ENCODE measurements at places on chromosomes 6 and 20.
A peak's percentile ranks its signal among the peaks of the same experiment; 100 is the strongest.

DNA sequence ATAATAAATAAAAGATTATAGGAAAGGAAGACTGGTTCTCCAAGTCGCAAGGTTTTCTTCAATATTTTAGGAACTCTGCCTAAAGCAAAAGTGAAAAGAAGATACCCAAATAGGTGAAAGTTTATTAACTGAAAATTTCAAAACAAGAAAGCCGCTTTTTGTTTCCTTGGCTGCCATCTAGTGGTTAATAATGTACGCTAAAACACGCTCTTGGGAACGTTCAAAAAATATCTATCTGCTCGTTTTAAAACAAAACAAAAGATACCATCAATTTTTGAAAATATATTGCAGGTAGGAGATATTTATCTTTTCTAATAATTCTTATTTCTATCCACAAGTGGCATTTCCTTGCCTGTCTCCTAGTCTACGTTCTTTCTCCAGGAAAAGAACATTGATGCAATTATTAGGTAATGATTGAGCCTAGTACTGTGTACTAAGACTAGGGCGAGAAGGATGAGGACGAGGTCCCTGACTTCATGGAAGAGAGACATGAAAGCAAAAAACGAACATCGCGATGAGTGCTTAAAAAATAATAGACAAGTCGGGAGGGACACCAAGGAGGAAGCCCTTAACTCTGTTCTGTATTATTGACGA, 97.2 kb downstream of the SPTLC3 start:
- no peak for DNase-seq

DNA sequence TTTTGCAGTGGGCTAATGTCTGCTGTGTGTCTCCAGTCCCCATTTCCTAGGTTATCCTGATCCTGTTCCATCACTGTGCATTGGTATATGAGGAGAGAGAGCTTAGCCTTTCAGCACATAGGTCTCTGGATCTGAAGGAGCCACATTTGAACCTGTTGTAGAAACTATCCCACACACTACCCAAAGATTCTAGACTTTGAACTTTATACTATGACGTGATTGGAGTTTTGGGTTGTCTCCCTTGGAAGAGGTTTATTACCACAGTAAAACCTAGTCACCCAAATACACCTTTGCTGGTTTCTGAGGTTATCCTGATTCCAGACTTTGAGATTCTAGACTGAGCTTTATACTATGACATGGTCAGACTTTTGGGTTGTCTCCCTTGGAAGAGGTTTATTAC, 8.0 kb upstream of the OSTM1 start:
- no peak for DNase-seq

DNA sequence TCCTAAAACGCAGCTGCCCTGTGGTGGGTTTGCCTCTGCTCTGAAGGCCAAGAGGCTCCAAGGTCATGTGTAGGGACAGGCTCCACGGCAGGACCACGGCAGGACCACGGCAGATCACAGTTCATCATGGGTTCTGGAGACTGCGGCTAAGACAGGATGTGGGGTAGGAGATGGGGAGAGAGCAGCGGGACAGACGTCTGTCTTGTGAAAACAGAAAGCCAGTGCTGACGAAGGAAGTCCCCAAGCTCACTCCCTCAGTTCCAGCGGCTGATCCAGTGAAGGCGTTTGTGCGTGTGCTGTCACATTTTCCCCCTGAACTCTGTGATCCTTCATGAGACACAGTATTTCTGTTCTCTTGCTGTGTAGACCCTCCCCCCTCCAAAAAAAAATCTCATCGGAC, 67.9 kb upstream of the PTGIS start:
- no peak for DNase-seq

- no peak for DNase-seq
These were observed 421.0 kb downstream of the TENT5A start for GRCh38 chr6:81331526-81331925.

DNA sequence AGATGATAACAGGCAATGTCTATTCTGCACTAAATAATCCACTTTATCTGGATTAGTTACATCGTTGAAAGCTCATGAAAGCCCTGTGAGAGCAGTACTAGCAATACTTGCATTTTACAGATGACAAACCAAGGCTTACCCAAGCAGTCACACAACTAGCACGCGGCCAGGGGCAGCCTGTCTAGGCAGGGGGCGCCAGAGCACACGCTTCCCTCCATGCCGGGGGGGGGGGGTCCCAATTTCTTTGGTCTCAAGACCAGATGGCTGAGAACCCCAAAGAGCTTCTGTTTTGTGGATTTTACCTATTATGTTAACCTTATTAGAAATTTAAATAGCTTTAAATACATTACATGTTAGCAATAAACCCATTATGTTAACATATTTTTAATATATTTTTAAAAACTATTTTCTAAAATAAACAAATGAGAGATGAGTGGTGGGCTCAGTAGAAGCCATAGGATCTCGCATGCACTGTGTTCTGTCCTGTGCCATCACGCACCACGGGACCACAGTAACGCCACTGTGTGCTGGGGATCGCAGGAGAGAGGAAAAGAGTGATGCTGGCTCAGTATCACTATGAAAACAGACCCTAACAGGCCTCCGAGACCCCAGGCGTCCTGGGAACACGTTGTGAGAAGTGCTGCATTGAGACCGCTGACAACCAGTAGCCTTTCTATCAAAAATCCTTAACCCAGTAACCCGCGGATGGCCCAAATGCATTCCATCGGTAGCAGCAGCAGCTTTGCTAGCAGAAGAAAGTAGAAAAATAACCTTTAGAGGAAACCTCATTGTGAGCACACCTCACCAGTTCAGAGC, 5.3 kb upstream of the PRR18 start:
- no peak for DNase-seq

DNA sequence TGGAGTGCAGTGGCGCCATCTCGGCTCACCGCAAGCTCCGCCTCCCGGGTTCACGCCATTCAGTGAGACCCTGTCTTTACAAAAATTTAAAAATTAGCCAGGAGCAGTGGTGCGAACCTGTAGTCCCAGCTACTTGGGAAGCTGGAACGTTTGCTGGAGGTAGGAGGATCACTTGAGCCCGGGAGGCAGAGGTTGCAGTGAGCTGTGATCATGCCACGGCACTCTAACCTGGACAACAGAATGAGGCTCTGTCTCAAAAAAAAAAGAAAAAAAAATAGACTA, 5.7 kb upstream of the PARD6B start:
- DNase-seq: no peak

DNA sequence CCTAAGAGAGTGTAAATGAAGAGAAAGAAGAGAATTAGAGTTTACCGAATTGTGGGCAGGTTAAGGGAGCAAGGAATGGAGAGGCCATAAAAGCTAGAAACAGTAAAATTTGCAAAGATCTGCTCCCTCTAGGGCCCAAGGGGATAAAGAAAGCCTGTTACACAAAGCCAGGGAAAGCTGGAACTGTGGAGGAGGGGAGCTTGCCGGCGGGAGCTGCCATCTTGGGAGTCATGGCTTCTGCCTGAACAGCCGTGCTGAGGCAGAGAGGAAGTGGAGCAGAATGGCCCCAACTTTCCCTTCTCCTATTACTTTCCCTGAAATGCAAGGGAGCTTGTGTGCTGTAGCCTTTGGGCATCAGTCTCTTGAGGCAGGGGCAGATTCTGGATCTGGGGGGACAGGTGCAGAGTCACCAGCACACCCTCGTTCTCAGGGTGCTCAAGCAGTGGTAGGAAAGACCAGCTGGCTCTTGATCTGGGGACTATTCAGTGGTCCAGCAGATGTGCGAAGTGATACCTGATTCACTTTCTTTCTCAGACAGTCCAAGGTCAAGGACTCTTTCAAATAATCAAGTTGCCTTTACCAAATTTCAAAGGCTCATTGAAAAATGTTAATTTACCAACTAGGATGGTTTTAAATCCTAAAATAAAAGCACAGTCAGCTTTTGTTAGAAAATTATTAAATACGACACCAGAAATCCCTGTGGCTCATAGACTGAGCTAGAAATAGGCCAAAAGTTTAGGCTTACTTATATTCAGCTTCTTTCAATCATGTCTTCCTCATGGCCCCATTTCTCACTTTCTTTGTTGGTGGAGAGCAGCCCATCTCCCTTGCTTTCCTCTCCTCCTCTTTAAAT, 25.7 kb downstream of the LAMA4 start:
- no peak for DNase-seq

GRCh38 chr6:167255918-167256553, 35.1 kb upstream of the UNC93A start:
- DNase-seq: no peak

DNA sequence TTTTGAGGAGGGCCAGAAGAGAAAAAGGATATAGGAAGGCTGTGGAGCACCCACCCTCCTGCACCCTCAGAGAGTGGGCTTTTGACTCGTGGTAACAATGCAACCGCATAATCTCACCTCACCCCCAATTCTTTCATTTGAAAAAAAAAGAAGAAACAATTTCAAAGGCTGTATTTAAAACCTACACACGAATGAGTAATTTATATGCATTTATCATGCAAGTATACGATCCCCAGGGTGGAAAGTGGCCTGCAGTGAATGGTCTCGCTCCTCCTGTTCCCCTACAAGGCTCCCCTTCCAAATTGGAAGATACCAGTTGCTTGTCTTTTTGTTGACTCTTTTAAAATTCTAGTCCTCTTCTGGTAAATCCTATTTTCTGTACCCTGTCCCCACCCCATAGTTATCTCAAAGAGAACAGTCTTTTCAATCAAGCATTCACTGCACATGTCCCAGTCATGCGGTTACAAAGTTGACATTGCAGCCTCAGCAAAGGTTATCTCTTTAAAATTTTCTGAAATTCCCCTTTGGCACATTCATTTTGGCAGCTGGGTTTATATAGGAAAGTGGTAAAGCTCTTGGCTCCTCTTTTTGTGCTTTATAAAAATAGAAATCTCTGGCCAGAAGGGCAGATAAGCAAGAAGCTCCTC, 110.6 kb downstream of the ARID1B start:
- DNase-seq: no peak

GRCh38 chr6:169266746-169267591, 13.3 kb upstream of the THBS2 start:
- DNase-seq: no peak

- DNase-seq: peak; percentile 5
These were observed 9.4 kb upstream of the GATA5 start for GRCh38 chr20:62485062-62485700.

GRCh38 chr6:51893366-51893765, 194.0 kb downstream of the PKHD1 start:
- peak; percentile 54 for DNase-seq

DNA sequence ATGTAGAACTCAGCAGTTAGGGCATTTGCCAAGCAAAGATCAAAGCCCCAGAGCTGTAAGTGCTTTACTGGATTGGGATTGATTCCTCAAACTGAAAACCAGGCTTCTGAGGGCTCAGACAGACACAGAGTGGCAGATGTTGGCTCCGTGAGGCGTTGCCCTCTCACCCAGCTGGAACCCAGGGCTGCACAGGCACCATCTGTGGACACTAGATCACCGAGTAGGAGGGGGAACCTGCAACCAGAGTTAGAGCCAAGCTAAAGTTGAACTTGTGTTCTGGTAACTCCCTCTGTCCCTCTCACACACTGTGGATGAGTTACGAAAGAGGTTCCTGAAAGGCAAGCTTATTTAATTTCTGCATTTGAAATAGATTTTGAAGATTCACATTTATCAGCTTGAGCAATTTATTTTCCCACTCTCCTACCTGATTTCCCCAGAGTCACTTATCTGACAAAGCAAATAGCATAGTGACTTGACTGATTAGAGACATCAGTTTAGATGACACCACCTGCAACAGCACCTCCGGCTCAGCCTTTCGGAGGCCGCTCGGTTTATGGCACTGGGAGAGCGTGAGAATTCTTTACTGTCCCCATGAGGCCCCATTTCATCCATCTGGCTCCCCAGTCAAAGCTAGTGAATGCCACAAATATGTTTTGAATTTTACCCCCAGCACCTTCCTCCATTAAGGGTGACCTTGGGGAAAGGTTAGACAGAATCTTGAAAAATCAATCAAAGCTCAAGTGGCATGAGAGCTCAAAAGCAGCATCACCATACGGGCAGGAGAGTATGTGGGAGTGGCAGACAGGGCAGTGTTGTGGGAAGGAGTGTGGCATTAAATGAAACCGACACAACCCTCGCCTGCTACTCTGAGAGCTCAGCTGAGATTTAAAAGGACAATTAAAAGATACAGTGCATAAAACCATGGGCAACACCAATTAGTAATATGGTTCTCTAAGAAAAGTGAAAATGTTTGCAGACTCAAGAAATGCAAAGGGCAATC, 48.5 kb downstream of the RPF2 start:
- DNase-seq: no peak

- DNase-seq: no peak
These were observed 18.1 kb upstream of the CALHM6 start for GRCh38 chr6:116443105-116443504.

DNA sequence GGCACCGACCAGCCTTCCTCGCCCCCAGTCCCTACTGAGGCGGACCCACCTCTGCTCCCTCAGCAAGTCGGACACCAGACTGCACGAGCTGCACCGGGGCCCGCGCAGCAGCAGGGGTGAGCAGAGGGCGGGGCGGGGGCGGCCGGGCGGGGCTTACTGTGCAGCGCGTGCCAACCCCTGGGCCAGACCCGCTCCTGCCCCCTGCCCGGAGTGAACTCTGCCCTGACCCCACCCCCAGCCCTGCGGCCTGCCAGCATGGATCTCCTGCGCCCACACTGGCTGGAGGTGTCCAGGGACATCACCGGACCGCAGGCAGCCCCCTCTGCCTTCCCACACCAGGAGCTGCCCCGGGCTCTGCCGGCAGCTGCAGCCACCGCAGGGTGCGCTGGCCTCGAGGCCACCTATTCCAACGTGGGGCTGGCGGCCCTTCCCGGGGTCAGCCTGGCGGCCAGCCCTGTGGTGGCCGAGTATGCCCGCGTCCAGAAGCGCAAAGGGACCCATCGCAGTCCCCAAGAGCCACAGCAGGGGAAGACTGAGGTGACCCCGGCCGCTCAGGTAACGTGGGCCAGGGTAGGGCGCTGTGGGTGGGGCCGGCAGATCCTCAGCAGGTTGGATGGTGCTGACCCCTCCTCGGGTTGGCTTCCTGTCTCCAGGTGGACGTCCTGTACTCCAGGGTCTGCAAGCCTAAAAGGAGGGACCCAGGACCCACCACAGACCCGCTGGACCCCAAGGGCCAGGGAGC, 1.5 kb upstream of the SLC2A4RG start:
- DNase-seq: no peak

DNA sequence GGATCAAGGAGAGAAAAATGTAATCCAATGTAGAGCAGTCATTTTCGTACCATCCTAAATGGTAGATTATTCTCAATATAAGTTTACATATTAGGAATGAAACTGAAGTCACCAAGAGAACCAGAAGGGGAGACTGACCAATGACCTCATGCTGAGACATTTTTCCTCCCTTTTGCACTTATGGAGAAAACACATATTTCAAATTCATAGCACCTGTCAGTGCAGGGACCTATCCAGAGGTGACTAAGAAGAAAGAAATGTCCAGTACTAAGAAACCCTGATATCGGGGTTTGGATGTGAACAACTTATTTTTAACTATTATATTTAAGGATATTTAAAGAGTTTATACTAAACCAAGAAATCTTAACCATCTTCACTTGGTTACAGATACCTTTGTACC, 16.6 kb upstream of the LYRM2 start:
- DNase-seq: no peak

GRCh38 chr6:19925533-19925932, 88.4 kb downstream of the ID4 start:
- no peak for DNase-seq

GRCh38 chr6:47098570-47098993, 56.5 kb upstream of the ADGRF1 start:
- DNase-seq: no peak

- no peak for DNase-seq
These were observed 573.5 kb upstream of the JAG1 start for GRCh38 chr20:11247046-11248010.

Measured in kidney epithelial cell (primary cell).